Colonic mucosa (tissue), 4 donors: ENCODE measurements at places on chromosomes 1 and 21. TPM values are rescaled to one million over a fixed set of nuclear protein-coding genes. Genes with fewer than 3 reads are reported as not detected.

DNA sequence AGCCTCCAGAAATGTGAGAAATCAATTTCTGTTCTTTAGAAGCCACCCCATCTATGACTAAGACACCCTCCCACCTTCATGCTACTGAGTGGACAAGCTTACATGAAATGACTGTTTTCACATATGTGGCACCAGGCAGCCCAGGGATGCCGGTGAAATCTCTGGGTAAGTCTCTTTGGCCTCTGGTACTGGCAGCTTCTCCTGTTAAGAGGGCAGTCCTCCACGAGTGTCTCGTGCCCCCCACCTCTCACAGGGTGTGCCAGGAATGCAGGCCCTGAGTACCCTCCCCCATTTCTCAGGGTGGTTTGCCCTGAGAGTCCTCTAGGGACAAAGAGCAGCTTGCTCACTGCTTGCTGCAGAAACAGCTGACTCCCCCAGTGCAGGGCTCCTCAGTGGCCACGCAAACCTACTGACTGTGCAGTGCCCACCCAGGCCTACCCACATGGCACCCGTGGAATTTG lies 3.2 kb upstream of the PRXL2B start:
- no peak for DNase-seq

GRCh38 chr1:36096500-36097432 lies 8.1 kb downstream of the ADPRS start:
- DNase-seq, result no peak

DNA sequence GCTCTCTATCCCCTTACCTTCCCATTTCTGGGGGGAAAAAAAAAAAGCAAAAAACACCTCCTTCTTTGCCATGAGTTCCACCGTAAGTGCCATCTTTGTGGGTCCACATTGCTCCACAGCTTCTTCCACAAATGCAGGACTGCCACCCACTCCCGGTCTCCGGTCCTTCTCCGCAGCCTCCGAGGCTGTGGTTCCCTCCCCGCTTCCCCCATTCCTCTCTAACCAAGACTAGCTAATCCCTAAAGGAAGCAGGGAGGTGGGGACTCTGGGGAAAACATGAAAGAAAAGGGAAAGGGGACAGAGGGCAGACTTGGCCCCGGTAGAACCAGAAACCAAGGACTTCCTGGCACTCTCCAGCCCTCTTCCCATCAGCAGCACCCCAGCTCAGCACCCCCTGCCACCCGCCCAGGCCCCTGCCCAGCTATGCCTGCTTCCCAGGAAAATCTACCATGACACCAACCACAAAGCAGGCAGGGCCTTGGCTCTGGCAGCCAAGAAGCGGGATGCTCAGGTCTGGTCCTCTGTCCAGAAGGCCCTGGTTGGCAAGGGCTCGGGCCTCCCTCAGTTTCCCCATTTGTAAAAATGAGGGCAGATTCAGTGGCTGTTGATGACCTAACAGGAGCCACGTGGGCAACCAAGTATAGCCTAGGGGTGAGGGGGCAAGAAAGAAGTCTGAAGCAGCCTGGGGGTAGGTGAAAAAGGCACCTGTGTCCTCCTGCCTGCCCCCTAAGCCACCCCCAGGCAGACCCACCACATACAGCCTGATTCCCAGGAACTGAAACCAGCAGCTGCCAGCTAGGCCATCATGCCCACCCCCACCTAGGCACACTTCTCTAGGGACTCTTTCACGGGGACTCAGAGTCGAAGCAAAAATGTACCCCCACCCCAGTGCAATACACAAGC lies 2.5 kb downstream of the EPHA2 start:
- DNase-seq, result no peak

- peak; percentile 88 for DNase-seq
Observed at GRCh38 chr1:145885738-145886287, at the start of gene ANKRD35. ANKRD35 (minus strand) TSS chr1:145885866; CDS start chr1:145885758, 108 bp downstream.

DNA sequence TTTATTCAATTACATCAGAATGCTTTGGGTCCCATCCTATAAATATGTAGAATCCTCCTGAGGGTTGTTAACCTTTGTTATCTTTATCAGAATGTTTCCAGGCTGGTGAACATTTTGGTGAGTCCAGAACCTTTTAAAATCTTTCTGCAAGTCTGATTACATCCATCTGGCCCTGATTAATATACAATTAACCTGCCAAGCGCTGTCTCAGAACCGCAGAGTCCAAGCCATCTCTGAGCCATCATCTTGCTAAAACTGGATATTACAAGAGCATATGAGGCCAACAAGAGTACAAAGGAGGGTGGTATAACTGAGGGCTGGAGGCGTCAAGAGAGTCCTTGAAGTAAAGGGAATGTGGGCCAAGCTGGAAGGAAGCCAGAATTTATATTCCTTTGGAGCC lies 88.6 kb upstream of the ZC3H11B start:
- DNase-seq, result no peak

DNA sequence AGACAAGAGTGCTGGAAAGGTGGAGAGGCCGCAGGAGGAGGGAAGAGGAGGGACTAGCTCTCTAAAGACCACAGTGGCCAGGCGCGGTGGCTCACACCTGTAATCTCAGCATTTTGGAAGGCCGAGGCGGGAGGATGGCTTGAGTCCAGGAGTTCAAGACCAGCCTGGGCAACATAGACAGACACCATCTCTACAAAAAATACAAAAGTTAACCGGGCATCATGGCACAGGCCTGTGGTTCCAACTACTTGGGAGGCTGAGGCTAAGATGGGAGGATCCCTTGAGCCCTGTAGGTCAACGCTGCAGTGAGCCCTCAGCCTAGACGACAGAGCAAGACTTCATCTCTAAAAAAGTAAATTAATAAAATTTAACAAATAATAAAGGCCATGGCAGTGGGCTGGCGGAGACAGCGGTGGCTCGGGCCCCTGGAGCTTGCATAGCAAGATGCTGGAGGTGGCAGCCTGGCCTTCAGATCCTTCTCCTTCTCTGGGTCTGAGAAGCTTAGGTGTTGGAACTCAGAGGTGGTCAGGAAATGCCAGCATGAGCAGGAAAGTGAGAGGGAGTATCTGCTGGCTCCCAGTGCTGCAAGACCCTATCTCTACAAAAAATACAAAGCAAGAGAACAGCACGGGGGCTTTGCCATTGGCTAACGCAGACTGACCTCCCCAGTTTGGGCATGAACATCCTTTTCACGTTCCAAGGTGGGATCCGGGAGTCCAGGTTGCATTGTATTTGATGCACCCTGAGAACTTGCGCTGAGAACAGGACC lies 10.7 kb downstream of the WNT3A start:
- DNase-seq, result no peak

GRCh38 chr21:37220433-37220980 lies 46.6 kb downstream of the VPS26C start:
- DNase-seq, result no peak

Gene LCE1F
- total RNA-seq, result not detected

Gene RAB7B
- total RNA-seq, result 1.2 TPM

DNA sequence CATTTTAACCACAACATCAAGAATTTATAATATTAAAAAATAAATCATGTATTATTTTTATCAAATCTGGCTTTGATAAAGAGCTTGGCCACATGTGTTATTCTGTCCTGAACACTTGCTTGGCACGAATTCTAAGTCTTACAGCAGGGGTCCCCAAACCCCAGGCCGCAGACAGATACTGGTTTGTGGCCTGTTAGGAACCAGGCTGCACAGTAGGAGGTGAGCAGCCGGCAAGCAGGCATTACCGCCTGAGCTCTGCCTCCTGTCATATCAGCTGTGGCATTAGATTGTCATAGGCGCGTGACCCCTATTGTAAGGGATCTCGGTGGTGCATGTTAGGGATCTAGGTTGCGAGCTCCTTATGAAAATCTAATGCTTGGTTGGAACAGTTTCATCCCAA lies 127.6 kb upstream of the IVNS1ABP start:
- no peak for DNase-seq

Gene HSD11B1
- total RNA-seq, result 0.59 TPM

- peak; percentile 60 for DNase-seq
Observed at GRCh38 chr21:34670220-34670961, 1.6 kb downstream of the CLIC6 start.

- no peak for DNase-seq
Observed at GRCh38 chr1:109912214-109912861, 1.7 kb downstream of the CSF1 start.

- peak; percentile 41 for DNase-seq
Observed at GRCh38 chr1:205210756-205211168, 740 bp downstream of the DSTYK start.

Gene SERPINC1
- total RNA-seq, result 1.8 TPM

Gene C1orf116
- 12.0 TPM for total RNA-seq

Gene CELA3B
- total RNA-seq, result 16.7 TPM

GRCh38 chr1:57724535-57724934 lies 300.7 kb upstream of the DAB1 start:
- DNase-seq, result no peak

Gene KLHDC8A
- total RNA-seq, result 0.58 TPM

Gene TMPRSS15
- total RNA-seq, result not detected

DNA sequence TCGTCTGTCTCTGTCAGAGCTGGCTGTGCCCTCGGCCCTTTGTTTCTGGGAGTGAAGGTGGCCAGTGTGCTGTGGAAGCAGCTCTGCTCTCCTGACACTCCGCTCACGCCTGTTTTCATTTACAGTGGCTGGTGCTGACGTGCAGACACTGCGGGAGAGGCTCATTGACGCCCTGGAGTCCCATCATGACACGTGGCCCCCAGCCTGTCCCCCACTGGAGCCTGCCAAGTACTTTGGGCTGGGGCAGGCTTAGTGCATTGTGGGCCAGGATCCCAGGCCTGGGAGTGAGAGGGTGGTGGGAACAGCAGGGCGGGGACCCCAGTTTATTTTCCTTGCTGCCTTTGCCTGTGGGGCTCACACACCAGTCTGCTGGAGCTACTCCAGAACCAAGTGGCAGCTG lies 21.1 kb downstream of the QSOX1 start:
- no peak for DNase-seq

GRCh38 chr1:223827193-223827663 lies 18.5 kb downstream of the TP53BP2 start:
- DNase-seq, result no peak

Gene TRAF3IP3
- 2.0 TPM for total RNA-seq

Gene FHAD1
- total RNA-seq, result 1.5 TPM

Gene ST6GALNAC5
- 2.1 TPM for total RNA-seq

- no peak for DNase-seq
Observed at GRCh38 chr1:227913396-227913763, 34.4 kb downstream of the WNT9A start.

Gene TEKT2
- total RNA-seq, result 0.13 TPM

- no peak for DNase-seq
Observed at GRCh38 chr1:192826791-192827546, 18.1 kb downstream of the RGS2 start.
